IPS-NIHi11 (cell line): ENCODE measurements at places on chromosomes 6 and 20.
A peak's percentile ranks its signal among the peaks of the same experiment; 100 is the strongest.

DNA sequence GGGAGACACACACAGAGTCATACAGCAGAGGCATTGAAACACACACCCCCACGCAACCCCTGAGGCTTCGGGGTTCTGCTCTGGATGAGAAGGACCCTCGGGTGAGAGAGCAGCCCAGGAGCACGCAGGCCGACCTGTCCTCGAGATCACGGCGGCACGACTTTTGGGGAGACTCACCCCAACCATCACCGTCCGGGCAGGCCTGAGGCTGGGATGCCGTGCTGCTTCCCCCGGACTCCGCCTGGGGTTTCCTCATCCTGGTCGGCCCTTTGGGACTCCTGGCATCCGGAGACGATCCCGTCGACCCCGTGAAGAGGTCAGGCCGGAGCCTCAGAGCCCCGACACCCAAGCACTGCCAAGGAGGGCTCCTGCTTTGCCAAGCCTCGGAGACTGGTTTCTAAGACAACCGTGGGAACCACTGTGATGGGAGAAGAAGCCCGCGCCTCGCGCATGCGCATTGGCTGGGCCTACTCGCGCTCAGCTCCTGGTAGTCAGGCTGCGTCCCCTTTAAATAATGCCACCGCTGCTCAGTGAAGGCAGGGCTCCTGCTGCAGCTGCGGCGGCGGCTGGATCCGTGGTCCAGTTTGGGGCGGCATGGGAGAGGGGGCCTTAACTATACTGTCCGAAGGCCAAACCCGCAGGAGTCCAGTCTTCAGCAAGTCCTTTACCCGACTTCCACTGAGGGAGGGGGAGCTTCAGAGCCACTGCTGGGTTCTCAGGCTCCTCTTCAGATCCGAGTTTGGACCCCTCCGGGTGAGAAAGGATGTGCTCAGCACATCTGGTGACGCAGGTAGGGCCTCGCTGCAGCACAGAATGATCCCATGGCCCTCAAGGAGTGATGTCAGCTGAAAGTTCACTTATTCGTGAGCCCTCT is 171.4 kb upstream of the ZNF337 start:
- peak; percentile 80 for DNase-seq

DNA sequence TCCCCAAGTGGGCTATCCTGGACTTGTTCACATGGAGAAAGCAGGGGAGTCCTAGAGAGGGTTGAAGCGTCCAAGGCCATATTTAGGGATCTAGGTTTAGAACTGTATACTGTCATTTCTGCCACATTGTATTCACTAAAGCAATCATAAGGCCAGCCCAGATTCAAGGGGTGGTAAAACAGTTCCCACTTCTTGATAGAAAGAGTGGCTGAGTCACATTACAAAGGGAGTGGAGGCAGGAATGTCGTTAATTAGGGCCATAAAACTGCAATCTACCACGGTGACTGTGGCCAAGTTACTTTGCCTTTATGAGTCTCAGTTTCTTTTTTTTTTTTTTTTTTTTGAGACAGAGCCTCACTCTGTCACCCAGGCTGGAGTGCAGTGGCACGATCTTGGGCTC is 7.4 kb upstream of the UBR2 start:
- DNase-seq = no peak

DNA sequence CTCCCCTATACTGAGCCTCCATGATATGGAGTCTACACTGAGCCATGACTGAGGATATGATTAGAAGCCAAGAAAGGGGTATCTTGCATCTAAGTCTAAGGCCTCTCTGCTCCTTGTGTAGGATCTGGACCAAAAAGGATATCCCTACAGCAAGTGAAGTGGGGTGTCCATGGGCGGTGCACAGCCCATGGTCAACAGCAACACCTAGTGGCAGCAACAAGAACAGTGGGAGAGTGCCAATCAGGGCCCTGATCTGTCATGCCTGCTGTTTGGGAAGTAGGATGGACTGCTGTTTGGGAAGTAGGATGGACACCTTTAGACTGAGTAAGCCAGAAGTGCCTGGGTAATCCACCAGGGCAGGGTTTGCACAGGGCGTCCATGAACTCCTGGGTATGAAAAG is 22.4 kb downstream of the PTGIS start:
- DNase-seq = peak; percentile 50

- no peak for DNase-seq
Observed at GRCh38 chr20:61053889-61054288, 198.2 kb upstream of the CDH4 start.

GRCh38 chr6:107870381-107870780 is 46.3 kb upstream of the SCML4 start:
- DNase-seq = no peak

DNA sequence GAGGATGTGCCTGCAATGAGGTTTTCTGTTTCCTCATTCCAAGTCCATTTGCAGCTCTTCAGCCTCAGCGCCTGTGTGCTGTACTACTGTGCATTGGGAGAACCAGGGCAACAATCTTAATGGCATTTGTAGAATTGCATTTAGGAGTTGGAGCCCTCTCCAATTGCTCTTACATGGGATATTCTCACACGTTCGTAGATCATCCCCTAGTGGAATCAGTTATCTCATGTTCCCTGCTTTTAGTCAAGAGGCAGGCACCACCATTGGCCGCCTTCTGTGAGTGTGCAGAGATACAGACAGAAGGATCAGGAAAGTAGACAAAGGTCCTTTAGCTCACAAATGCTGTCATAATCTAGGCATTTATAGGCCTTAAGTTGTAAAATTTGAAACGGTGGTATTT is 84.2 kb upstream of the RGS17 start:
- DNase-seq = no peak

DNA sequence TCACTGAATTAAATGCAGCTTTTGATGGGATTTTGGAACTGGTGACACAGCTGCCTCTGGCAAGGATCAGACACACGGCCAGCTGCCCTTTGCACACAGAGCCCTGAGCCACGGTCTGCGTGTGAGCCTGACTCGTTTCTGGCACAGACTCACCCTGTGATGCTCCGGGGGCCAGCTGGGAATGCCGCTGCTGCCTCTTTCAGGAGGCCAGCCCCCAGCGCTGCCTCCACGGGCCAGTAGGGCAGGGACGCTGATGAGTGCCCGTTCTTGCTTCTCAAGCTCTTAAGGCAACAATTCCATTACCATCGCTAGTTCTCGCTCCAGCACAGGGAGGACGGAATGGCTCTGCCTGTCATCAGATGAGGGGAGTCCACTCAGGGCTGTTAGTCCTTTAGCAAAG is 61.6 kb downstream of the IRF4 start:
- no peak for DNase-seq

DNA sequence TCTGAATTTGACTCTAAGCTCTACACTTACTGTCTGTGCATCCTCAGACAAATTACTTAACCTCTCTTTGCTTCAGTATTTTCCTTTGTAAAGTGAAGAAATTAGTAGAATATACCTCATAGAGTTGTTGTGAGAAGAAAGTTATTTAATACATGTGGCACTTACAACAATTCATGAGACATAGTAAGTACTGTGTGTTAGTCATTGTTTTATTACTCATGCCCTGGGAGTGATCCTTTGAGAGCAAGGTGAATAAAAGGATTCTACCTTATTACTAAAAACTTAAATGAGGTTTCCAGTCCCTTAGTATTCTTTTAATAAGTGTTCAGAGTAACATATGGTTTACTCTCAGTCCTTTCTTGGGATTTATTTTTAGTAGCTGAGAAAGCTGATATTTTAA is 233.6 kb upstream of the MAP3K7 start:
- no peak for DNase-seq

- no peak for DNase-seq
Observed at GRCh38 chr6:20652299-20653084, 118.2 kb downstream of the CDKAL1 start.

GRCh38 chr6:118284736-118285360 is 263.2 kb upstream of the PLN start:
- DNase-seq = no peak

DNA sequence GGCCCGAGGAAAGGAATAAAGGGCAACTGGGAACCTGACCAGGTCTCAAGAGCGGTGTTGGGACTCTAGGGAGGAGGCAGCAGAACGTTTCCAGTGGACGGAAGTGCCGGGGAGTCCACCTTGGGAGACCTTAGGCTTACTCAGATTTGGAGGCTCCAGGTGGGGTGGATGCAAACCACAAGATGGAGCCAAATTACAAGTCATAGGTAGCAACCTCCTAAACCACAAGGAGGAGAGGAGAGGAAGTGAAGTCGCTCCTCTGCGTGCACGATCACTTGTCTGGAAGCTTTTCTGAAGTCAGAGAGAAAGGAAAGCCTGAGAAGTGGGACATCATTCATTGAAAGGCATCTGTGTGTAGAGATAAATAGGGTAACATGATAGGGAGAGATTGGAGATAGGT is 9.3 kb downstream of the HLA-DOA start:
- peak; percentile 71 for DNase-seq

- DNase-seq = no peak
Observed at GRCh38 chr20:32642257-32643046, 31.3 kb downstream of the C20orf203 start.

DNA sequence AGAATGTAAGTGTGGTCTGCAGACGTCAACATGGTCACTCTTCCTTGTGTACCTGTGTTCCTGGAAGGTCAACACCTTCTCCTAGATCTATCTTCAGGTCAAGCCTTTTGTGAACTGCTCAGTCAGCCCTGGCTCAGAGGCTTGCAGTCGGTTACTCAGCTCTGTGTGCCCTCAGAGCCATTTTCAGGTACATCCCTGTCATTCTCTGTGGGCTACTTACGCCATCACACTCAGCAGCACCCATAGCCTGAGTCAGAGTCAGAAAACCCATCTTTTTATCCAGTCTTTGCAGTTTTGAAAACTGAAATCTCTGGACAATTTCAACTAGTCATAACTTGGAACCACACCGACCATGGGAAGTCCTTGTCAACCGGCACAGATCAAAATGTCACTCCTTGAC is 35.3 kb downstream of the TGM3 start:
- no peak for DNase-seq

DNA sequence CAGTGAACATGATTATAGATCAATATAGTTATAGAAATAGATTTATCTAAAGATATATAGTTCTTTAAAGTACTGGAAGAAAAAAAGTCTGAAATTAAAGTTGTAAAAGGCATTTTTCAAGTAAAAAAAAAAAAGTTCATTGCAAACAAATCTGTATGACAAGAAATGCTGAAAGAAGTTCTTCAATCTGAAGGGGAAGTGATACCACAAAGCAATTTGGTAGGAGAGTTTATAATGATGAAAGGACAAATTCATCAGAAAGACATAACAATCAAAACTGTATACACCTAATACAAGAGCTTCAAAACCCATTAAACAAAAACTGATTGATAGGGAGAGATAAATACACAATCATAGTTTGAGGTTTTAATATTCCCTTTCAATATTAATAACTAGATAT is 14.1 kb downstream of the HUS1B start:
- DNase-seq = no peak

- DNase-seq = no peak
Observed at GRCh38 chr20:454951-455350, 7.4 kb downstream of the TBC1D20 start.

GRCh38 chr6:144488590-144488989 is 203.5 kb downstream of the UTRN start:
- DNase-seq = no peak

GRCh38 chr20:53668992-53669391 is 75.4 kb upstream of the ZNF217 start:
- DNase-seq = no peak

- no peak for DNase-seq
Observed at GRCh38 chr6:56685994-56686393, 43.3 kb upstream of the DST start.

DNA sequence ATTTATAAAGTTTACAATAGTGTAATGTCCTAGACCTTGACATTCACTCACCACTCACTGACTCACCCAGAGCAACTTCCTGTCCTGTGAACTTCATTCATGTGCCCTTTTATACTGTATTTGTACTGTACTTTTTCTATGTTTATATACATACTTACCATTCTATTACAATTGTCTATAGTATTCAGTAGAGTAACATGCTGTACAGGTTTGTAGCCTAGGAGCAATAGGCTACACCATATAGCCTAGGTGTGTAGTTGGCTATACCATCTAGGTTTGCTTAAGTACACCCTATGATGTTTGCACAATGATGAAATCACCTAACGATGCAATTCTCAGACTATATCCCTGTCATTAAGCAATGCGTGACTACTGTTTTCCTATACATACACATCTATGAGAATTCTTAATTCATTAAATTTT is 17.5 kb downstream of the EDEM2 start:
- DNase-seq = no peak
